ENCODE measurements at places on chromosomes 4 and X. TPM values are rescaled to one million over a fixed set of nuclear protein-coding genes. Genes with fewer than 3 reads are reported as not detected.

MAGEB10 gene
- total RNA-seq, result not detected

- no peak for DNase-seq
These were observed 61.9 kb downstream of the HOPX start for GRCh38 chr4:56619160-56619559.

FMR1NB gene
- total RNA-seq, result not detected

- no peak for DNase-seq
These were observed 492.0 kb upstream of the MAGEB18 start for GRCh38 chrX:25646156-25646555.

DNA sequence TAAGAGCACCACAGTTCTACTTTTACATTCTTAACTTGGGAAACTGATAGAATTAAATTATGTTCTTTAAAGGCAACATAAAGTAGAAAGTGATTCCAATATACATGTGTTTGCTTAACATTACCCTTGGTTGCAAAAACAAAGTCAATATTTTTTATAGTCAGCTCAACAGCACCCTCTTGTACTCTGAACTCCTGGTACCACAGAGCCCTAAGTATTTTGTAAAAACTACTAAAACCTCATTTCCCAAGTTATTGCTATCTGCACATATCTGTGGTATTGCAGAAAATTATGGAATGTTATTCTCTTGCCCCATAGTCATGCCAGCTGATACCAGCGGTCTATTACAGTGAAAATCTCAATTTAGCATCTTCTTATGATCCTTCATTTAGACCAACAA lies 2.9 kb downstream of the KIF4A start:
- no peak for DNase-seq

DNA sequence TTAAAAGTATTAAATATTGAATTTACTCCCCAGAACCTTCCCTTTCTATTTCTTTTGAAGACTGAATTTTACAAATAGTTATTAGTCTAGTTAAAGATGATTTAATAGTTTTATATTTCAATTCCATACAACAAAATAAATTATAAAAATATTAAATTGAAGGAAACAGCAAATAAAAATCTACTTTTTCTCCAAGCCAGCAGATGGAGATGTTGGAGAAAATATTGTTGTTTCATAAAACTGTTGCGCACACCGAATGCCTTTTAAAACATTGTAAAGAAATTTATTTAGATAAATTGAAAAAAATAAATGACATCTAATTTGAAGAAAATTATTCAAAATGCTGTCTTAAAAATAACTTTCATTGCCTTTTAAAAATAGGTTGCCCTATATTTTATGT lies 5.5 kb downstream of the GRIA2 start:
- no peak for DNase-seq

GRCh38 chrX:154602226-154602625 lies 16.9 kb downstream of the CTAG1B start:
- DNase-seq, result no peak

- DNase-seq, result no peak
These were observed 430.0 kb downstream of the INPP4B start for GRCh38 chr4:142416121-142416520.

DNA sequence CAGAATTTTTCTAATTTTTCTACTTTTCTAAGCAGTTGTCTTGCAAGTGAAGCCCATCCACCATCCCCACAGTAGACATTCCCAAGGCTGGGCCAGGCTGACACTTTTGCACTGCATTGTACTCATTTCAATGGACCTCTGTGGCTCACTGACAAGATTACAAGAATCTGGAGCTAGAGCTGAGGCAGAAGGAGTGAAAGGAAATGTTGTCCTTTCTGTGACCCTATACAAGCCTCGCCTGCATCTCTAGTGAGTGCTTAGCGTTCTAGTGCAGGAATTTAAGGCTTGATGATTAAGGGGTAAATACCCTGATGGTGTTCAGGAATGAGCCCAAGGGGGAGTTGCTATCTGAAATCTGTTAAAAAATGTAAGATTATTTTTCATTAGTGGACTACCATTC lies 6.3 kb downstream of the MAGED1 start:
- DNase-seq, result no peak

STAG2 gene
- 69.5 TPM for total RNA-seq

HSD17B13 gene
- total RNA-seq, result 0.36 TPM

DNA sequence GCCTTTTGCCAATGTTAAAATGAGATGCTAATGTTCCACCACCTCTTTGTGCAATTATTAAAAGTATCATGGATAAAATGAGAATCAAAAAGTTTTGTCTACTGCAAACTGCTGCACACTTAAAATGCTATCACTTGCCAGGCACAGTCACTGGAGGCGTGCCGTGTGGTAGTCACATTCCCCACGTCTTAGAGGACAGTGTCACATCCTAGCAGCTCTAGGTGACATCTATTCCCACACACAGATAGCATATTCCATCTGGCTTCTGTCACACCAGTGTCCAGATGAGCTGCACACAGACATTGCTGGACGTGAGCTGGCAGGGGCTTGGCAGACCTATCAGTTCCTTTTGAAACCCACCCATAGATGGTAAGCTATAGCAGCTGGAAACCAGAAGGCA lies 47.0 kb downstream of the NSG1 start:
- no peak for DNase-seq

AVPR2 gene
- total RNA-seq, result 0.78 TPM

DNA sequence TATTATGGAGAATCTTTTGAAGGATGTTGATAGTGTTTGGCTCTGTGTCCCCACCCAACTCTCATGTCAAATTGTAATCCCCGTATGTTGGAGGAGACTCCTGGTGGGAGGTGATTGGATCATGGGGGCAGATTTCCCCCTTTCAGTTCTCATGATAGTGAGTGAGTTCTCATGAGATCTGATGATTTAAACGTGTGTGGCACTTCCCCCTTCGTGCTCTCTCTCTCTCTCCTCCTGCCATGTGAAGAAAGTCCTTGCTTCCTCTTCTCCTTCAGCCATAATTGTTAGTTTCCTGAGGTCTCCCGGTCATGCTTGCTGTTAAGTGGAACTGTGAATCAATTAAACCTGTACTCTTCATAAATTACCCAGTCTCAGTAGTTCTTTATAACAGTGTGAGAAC lies 166.1 kb upstream of the NUDT6 start:
- no peak for DNase-seq

CT45A10 gene
- not detected for total RNA-seq

ETDB gene
- not detected for total RNA-seq

KCNIP4 gene
- total RNA-seq, result 0.96 TPM

- DNase-seq, result no peak
These were observed 509.6 kb downstream of the MID1IP1 start for GRCh38 chrX:39310891-39311290.

GRCh38 chr4:146224326-146224966 lies 10.1 kb downstream of the REELD1 start:
- DNase-seq, result no peak

DNA sequence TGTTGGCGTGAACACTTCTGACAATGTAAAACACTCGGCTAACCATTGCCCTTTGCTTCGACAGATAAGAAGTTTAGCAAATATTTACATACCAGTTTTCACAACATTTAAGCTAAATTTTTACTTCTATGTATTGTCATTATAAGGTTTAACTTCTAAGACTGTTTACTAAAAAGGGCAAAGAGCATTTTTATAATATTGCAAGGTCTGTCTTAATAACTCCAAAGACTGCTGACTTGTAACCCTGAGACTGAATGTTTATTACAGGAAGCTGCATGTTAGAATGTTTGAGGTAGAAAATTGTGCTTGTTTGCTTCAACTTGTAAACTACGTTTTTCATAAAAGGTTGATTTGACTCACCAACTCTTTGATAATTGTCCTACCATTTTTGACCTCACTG lies 213.2 kb upstream of the RPS6KA3 start:
- DNase-seq, result no peak

TCEAL7 gene
- 2.2 TPM for total RNA-seq

DNA sequence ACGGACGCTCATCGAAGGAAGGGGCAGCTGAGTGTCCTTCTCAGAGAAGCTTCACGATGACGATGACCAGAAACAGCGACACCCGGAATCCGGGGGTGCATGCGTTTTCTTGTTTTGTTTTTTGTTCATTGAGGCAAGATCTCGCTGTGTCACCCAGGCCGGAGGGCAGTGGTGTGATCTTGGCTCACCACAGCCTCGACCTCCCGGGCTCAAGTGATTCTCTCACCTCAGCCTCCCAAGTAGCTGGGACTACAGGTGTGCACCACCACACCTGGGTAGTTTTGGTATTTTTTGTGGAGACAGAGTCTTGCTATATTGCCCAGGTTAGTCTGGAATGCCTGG lies 19.8 kb downstream of the DGKQ start:
- DNase-seq, result no peak

GRCh38 chr4:26912810-26913209 lies 52.2 kb downstream of the STIM2 start:
- no peak for DNase-seq

GRCh38 chrX:68204521-68205038 lies 228.7 kb downstream of the OPHN1 start:
- DNase-seq, result no peak

- peak; percentile 79 for DNase-seq
These were observed 62.4 kb upstream of the PDLIM3 start for GRCh38 chr4:185597532-185598188.

SPANXD gene
- total RNA-seq, result not detected

DNA sequence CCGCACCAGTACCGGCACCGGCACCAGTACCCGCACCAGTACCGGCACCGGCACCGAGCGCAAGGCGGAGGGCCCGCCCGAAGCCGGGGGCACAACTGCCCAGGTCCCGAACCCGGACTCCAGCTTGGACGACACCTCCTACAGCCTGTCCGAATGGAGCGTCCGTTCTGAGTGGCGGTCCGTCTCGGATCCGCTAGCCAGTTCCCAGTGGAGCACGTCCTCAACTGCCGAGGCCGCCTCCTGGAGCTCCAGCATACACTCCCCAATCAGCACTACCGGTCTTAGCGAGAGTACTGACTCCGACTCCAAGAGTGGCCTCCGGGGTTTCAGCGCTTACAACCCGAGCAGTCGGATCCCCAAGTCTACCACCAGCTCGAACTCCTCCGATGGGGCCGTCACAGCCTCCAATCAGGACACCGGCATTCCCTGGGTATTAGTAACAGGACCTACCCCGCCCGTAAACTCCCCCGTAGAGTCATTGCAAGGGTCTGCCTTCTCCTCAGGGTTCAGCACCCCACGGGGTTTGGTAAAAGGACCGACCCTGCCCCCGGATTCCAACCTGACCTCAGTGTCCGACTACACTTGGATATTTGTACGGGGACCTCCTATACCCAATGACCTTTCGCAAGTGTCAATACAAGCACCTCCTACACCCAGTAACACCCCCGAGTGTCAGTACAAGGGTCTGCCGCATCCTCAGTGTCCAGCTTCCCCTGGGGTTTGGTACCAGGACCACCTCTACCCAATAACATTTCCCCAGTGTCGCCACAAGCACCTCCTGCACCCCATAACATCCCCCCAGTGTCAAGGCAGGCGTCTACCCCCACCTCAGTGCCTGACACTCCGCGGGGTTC lies 721 bp upstream of the MAOA start:
- DNase-seq, result no peak
